ENCODE measurements at places on chromosomes 11 and 22.

DNA sequence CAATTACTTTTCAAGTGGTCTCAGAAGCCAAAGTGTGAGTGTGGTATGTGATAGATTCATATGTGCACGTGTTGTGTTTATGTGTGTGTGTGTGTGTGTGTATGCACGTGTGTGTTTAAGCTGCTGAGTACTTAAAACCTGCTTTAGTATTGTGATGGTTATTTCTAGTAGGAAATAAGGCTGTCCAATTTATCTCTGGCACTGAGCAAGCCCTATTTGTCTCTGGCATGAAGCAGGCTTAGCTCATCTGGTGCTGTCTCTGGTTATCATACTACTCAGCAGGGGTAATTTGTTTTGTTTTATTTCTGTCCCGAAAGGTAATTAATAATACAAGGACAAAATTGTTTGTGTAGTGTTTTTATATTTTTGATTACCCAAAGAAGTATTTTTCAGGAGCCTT, 333.7 kb downstream of the FAT3 start:
- no peak for DNase-seq

- DNase-seq: no peak
Observed at GRCh38 chr11:112538534-112539280, 278.0 kb upstream of the PLET1 start.

DNA sequence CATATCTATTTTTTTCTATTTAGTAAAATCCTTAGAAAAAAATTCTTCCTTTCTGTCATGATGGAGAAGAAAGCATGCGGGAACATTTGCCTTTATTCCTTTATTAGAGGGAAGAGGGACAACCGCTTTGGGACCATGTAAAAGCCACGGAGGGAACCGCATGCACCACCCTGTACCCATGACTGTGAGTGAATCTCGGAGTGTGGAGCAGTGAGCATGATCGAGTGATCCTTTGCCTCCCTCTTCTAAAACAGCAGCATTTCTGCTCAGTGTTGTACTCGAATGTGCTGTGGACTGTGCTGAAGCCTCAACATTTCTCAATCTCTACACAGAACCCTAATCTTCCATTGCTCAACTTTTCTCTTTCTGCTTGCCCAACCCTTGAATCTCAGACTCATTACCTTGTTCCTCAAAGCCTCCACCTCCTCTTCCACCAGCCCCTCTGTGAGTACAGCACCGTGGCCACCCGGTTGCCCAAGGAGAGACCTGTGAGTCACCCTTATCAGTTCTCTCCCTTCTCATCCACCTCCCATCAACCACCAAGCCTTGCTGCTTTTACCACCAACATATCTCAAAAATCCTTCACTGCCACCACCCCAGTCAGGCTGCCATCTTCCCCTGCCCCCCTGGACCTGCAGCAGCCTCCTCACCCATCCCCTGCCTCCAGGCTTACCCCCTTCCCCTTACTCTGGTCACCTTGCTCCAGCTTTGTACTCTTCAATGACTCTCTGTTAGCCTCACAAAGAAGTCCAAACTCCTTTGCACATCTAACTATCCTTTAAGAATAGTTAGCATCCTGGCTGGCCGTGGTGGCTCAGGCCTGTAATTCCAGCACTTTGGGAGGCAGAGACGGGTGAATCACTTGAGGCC, 103.1 kb downstream of the NAT10 start:
- no peak for DNase-seq

- no peak for DNase-seq
Observed at GRCh38 chr11:8573777-8574176, 20.3 kb downstream of the STK33 start.

- no peak for DNase-seq
Observed at GRCh38 chr11:85540635-85541205, 86.4 kb downstream of the DLG2 start.

DNA sequence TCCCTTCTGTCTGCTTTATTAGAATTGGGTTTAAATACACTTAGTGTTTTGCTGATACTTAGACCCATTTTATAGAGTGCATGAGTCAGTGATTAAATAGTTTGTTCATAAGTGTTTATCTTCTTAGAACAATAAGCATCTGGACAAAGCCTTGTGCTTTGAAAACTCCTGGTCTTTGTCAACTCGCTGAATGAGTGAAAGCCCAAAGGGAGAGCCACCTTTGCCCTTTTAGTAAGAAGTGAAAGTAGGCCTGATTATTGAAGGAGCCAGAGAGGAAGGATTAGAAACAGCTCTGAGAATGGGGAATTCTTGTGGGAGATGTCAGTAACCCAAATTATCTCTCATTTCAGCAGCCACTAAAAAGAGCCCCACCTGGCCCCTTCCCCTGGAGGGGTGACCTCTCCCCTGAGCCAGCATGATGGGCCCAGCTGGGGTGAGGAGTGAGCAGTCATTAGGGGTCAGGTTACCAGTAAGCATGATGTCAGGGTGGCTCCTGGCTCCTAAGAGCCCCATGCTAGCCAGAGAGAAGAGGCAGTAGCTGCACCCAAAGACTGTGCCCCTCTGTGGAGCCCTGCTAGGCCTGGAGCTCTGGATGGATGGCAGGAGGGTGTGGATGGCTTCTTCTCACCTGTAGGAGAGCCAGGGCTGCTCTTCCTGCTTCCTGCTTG, 125.1 kb upstream of the E2F8 start:
- no peak for DNase-seq

DNA sequence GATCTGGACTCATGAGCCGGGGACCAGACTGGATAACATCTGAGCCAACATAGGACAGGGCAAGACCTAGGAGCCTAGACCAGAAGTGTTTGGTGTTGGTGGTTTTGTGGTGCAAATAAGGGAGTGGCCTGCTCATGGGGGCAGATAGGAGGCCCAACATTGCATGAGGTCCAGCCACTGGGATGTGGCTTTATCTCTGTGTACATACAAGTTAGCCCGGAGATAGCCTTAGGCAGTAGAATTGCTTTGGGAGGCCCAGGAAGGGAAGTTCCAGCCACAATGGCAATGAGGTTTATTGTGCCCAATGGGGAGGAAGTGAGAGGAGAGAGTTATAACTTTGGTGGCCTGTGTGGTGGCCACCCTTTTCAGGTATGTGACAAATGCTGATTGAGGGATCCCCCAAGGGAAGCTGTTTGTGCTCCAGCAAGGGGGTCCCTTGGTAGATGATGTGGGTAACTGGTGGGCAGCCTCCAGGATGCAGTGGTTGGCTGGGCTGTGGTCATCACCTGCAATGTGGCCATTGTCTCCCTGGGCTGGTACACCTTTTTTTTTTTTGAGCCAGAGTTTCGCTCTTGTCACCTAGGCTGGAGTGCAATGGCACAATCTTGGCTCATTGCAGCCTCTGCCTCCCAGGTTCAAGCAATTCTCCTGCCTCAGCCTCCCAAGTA, 6.4 kb downstream of the LMO2 start:
- no peak for DNase-seq

- no peak for DNase-seq
Observed at GRCh38 chr11:6631361-6631890, 12.2 kb upstream of the TPP1 start.

DNA sequence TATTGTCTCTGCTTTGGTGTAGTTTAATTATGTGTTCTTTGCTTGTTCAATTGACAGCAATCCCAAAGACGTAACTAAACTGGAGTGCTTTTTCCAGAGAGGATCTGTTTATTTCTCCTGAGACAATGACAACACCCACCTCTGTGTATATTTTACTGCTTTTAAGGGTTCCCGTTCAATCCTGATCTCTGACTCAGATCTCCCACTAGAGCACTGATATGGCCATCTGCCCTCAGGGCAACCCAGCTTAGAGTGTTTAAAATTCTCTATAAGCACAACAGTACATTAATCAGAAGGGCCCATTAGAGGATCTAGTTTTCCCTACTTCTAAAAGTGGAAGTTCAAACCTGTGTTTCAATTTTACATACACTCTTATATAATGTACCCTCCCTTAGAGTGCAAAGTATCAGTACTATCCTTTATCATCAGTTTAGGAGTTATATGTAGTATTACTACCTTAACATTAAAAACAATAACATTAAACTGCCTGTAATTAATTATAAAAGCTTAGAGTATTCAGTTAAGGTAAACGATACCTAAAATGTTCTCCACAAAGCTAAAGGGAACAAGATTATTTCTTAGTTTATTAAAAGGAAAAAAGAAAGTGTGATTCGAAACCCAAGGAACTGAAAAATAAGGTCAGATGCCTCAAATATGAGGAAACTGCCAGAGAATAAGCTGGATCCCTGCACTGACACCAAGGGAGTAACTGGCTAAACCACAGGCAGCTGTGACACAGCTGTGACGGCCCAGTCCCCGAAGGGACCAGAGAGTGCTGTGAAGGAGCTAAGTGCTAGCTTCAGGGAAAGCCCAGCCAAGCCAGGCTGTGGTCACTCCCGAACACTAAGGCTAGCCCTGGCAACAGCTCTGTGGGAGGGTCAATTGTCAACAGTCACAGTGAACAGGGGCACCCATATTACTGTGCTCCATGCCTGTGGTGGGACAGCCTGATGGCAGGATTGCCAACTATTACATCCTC, 15.2 kb downstream of the UFD1 start:
- no peak for DNase-seq

- no peak for DNase-seq
Observed at GRCh38 chr22:30288419-30289140, 725 bp downstream of the CASTOR1 start.

- DNase-seq: no peak
Observed at GRCh38 chr11:46979358-46979757, 42.8 kb downstream of the CSTPP1 start.

GRCh38 chr11:32259641-32260081, 168.8 kb downstream of the RCN1 start:
- DNase-seq: peak; percentile 4

DNA sequence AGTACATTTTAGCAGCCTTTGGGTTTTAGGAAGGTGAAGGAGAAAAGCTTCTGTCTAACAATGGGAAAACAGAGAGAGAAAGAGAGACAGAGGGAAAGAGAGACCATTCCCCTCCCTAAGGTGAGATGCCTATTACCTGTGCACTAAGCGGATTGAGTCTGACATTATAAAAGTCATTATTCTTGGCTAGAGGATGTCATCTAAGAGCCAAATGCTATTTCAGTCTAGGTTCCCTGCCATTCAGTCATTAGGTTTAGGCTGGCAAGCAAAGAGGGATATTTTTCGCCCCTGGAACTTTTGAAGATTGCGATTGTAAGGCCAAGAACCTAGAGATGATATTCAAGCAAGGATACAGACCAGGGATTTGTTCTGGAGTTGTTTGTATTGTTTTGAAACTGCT, 7.2 kb downstream of the BLID start:
- DNase-seq: no peak

- DNase-seq: no peak
Observed at GRCh38 chr22:18048041-18048440, 23.7 kb upstream of the MICAL3 start.

- DNase-seq: no peak
Observed at GRCh38 chr11:14583252-14584034, 60.2 kb upstream of the PDE3B start.

- DNase-seq: no peak
Observed at GRCh38 chr22:41582694-41583093, 6.9 kb downstream of the PMM1 start.

- DNase-seq: no peak
Observed at GRCh38 chr11:118283037-118283636, 19.0 kb upstream of the MPZL2 start.

- no peak for DNase-seq
Observed at GRCh38 chr11:8221917-8222495, 41.7 kb downstream of the LMO1 start.

DNA sequence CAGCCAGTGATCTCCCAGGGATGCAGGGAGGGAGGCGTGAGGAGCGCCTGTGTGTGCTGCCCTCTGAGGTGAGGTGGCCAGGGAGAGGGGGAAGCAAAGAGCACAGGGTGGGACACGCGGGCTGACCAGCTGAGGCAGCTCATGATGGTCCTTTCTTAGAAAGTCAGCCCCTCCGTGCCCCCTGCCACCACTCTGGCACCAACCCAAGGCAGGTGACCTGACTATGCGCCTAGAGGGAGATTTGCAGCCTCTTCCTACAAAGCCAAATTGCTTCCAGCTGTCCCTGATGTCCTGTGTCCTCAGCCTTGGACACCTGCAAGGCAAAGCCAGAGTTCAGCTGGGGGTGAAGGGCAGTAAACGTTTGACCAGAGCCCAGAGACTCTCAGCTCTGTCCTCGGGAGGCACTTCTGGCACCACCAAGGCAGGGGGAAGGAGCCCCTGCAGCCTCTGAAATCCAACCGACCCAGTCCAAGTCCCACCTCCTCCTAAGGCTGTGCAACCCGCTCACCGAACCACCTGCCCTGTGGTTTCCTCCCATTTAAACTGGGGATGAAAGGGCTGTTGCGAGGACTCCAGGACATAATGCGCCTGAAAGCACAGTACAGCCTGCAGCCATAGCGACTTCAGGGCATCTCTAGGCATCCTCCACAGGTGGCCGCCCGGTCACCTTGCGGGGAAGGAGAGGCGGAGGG, 26.8 kb downstream of the CD5 start:
- no peak for DNase-seq

DNA sequence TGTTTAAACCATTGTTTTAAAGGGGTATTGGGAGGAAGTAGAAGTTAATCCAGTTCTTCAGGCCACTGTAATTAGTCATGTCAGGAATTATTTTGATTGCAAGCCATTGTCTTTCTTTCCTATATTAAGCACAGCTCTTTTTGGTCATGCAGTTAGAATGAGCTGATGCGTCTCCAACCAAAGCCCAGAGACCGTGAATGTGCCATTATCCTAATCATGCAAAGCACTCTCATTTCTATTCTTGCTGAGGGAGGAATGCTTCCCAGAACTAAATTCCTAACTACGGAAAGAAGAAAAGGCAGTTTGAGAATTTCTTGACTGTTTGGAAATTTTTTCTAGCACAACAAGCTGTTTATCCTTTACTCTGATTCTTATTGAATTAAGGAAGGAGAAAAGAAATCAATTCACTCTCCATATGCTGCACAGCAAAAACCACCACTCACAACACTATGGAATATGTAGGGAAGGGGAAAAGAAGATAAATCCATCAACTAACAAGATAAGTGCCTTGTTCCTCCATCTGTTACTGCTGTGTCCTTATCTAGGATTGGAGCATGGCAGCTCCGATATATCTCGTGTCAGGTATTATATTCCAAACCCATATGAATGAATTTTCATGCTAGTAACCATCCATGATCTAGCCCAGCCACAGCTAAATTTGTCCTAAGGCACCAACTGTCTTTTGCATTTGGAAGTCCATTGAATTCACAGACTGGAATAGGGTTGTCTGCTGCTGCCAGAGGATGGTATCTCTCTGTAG, 70.8 kb downstream of the NTM start:
- no peak for DNase-seq

DNA sequence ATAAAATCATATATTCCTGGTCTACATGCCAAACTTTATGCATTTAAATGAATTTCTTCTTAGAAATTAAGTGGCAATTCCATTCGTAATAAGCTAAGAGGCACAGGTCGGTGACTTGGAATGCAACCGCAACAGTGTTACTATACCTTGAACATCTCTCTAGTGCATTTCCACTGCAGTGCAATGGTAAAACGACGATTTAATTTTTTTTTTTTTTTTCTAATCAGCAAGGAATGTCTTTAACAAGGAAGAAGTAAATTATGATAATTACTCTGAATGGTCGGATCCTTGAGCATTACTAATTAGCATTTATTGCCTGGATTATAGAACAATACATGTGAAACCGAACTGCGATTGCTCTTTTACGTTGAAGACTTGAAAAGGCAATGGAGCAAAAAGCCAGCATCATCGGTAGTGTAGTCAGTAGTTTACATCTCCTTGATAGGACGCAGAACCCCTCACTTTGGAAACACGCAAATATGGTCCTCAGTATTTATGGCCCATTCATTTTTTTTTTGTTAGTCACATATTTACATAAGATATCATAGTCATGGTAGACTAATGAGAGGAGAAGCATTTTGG, 20.2 kb downstream of the BLID start:
- DNase-seq: no peak

- no peak for DNase-seq
Observed at GRCh38 chr22:48607901-48608662, 1219.6 kb downstream of the BRD1 start.
